ENCODE measurements at places on chromosomes 3 and 15. TPM values are rescaled to one million over a fixed set of nuclear protein-coding genes. Genes with fewer than 3 reads are reported as not detected.

The MORC1 gene
- not detected for total RNA-seq

The C3orf70 gene
- total RNA-seq = 0.42 TPM

The FANCD2OS gene
- total RNA-seq = not detected

The REC114 gene
- 2.3 TPM for total RNA-seq

The CPEB1 gene
- total RNA-seq = 1.9 TPM

The GP5 gene
- total RNA-seq = 0.83 TPM

The TMEM212 gene
- not detected for total RNA-seq

The ZMYND10 gene
- 0.56 TPM for total RNA-seq

The SOX14 gene
- not detected for total RNA-seq

The DAZL gene
- not detected for total RNA-seq

The CYP8B1 gene
- total RNA-seq = not detected

The BNC1 gene
- total RNA-seq = 4.7 TPM

The KIF23 gene
- 58.9 TPM for total RNA-seq

The CGNL1 gene
- total RNA-seq = 97.4 TPM

DNA sequence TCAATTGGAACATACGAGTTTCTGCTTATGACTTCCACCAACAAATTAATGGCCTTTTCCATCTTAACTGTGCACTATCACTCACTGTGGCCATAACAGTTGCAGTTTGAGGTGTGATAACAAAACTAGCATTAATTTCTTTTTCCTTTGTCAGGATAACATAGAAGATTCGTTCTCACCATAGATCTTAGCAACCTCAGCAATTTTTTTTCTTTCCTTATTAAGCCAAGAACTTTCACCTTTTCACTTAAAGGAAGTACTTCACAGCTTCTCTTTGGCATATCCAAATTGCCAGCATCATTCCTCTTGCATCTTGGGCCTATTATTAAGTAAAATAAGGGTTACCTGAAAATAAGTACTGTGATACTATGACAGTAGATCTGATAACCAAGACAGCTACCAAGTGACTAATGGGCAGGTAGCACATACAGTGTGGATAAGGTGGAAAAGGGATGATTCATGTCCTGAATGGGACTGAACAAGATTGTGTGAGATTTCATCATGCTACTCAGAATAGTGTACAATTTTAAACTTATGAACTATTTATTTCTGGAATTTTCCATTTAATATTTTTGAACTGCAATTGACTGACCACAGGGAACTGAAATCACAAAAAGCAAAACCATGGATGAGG is 46.6 kb downstream of the CEP70 start:
- DNase-seq = no peak

DNA sequence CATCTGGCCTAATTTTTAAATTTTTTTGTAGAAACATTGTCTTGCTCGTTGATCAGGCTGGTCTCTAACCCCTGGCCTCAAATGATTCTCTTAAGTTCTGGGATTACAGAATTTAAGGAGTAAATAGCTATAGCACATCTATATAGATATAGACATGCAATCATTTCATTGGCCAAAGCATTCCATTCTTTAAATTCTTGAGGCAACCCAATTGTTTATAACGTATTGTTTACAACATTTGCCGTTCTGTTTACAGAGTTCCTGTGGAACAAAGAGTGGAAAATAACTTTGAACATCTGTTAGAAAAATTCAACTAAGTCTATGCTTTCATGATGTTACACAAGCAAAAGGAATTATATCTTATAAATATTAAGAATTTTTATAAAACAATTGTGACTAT is 205.2 kb upstream of the ROBO2 start:
- no peak for DNase-seq

- no peak for DNase-seq
Measured at GRCh38 chr15:39946862-39947261, 12.9 kb downstream of the EIF2AK4 start.

DNA sequence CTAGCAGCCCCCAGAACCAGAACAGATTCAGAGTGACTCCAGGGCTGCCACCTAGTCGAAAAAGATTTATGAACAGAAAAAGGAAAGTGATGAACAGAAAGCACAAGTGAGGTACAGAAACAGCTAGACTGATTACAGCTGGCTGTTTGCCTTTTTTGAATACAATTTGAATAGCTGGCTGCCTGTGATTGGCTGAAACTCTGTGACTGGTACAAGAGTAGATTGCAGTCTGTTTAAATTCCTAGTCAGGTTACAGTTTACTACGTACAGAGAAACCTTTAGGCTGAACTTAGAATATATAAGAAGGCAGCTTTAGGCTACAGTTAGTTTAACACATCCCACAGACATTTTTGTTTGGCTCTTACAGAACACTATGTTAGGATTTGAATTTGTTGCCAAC is 10.0 kb downstream of the CCDC13 start:
- DNase-seq = peak; percentile 59

- DNase-seq = no peak
Measured at GRCh38 chr3:97579365-97579764, 185.2 kb upstream of the ARL6 start.

GRCh38 chr3:111799951-111800350 is 59.1 kb upstream of the PHLDB2 start:
- no peak for DNase-seq

DNA sequence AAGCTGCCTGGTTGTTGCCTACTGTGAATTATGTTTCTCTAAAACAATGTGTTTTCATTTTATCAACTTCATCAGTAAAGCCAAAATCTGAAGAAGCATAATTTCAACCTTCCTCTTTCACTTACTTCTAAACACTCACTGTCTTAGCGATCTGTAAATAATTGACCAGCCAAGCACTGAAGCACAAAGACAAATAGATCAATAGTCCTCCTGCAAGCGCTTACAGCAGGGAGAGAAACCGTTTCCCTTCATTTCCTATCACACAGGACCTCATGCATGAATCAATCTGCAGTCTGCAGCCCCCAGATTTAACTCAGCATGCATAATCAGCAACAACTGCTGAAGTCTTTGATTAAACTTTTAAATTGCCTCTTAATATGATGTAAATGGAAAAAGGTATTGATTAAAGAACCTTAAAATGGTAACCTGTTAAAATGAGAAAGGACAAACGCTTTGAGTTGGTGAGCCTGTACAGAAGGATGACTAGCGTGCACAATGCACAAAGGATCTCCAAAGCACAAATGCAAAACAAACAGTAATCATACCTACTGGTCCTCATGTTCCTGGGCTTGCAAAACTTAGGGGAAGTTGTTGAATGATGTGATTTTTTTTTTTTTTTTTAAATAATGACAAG is 370.2 kb upstream of the ZNF385D start:
- DNase-seq = no peak

GRCh38 chr3:169879845-169880575 is 10.3 kb upstream of the LRRC31 start:
- DNase-seq = no peak

DNA sequence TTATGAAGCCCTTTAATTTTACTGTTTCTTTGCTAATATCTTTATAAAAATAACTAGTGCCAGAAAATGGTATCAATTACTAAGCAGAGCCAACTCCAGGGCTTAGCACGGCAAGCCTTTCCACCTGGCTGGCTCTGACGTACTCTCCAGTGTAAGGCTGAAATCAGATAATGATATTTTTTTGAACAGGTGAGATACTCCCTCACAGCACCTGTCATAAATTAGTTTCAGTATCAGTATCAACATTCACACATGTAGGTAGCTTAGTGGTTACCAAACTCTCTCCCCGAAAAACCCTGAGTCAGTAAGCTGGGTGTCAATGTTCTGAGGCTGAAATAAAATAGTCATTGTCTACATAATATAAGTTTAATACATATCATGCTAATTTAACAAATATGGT is 710.1 kb downstream of the SQOR start:
- DNase-seq = no peak

DNA sequence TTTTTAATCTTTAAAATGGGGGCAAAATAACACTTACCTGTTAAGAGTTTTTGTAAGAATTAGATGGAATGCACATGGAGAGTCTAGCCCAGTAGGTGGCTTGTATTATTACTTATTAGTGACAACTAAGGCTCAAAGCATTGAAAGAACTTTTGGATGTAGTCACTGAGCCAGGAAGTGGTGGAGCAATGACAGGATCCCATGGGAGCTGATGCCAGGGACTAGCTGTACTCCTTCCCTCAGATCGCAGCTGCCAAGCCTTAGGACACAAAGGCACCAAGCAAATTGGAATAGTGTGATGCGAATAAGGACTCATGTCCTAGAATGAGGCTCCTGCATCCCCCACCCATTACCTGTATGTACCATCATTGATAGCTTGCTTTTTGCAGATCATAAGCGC is 370.4 kb upstream of the RGMA start:
- no peak for DNase-seq

- DNase-seq = no peak
Measured at GRCh38 chr3:97952872-97953271, 19.4 kb downstream of the RIOX2 start.

DNA sequence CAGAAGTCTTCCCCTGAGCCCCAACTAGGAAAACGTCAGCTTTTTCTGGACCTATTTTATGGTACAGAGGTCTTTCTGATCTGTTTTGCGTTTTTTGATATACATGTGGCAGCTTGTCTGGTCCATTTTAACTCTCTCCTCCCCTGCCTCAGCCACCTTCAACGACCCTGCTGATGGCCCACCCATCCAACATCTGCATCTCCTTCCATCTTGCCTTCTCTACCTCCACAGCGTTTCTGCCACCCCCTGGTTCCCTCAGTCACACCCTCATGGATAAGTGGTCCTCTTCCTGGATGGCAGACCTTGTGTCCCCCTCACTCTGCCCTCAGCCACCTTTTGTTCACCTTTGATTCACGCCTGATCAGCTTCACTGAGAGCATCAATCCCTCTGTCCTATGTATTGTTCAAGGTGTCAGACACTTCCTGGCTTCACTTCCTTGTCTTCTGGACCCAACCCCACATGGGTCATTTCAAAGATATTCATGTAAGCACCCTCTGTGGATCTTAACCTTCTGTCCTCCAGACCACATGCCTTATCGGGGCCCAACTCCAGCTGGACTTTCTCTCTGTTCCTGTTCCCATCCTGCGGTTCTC is 13.5 kb downstream of the AHSG start:
- DNase-seq = no peak

- no peak for DNase-seq
Measured at GRCh38 chr3:129491794-129492193, 36.6 kb upstream of the RHO start.

DNA sequence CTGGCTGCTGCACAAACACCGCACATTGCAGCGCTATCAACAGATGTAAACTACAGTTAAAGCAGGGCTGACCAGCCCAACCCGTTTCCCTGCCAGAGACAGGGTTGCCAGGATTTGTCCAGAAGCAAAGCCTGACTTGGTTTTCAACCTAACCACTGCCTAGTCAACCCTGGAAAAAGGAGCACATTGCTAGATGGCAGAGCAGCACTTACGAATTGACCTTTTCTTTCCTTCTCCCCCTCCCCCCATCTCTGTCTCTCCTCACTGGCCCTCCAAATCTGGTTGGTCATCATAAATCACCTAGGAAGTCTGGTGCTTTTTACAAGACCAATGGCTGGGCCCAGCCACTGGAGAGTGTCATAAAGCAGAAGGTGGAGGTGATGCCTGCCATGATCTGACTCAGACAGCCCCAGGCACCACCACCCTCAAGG is 51.3 kb downstream of the ABCC5 start:
- DNase-seq = no peak

GRCh38 chr15:95252404-95252803 is 1021.0 kb downstream of the MCTP2 start:
- DNase-seq = no peak

GRCh38 chr15:77527164-77527778 is 105.4 kb downstream of the LINGO1 start:
- DNase-seq = peak; percentile 75

GRCh38 chr3:159892171-159892795 is 96.4 kb upstream of the IL12A start:
- DNase-seq = no peak

DNA sequence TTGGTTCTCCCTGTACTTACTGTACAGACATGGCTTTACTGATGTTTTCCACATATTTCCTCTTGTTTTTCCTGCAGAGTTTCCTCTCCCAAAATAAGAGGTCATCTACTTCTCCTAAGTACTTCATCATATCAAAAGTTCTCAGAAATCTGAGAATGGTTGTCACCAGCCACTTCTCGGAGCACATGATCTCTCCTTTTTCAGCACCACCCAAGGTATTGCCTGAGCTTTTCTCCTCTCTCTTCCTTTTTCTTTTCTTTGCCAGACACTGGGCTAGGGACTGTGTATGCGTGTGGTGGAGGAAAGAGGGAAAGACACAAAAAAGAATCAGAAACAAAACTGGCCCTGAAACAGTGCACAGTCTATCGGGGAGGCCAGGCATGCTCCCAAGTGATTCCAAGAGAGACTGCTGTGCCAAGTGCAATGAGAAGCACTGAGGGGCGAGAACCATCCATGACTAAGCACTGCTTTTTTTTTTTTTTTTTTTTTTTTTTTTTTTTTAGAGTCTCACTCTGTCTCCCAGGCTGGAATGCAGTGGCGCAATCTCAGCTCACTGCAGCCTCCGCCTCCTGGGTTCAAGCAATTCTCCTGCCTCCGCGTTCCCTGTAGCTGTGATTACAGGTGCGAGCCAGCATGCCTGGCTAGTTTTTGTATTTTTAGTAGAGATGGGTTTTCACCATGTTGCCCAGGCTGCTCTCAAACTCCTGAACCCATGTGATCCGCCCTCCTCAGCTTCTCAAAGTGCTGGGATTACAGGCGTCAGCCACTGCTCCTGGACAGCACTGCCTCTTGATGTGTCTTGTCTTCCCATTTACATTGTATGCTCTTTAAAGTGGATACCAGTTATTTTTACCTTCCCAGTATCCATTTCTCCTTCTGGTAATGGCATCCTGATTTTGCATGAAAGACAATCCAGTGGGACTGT is 194.0 kb upstream of the FEZF2 start:
- peak; percentile 90 for DNase-seq

GRCh38 chr3:183500319-183500718 is 55.2 kb downstream of the KLHL6 start:
- DNase-seq = no peak

GRCh38 chr15:64004587-64004986 is 41.7 kb downstream of the DAPK2 start:
- DNase-seq = no peak

GRCh38 chr3:81816473-81817250 is 55.2 kb upstream of the GBE1 start:
- DNase-seq = no peak

- DNase-seq = no peak
Measured at GRCh38 chr3:160982491-160982890, 122.7 kb downstream of the B3GALNT1 start.

GRCh38 chr3:194485881-194486539 is 792 bp downstream of the ATP13A3 start:
- DNase-seq = peak; percentile 24

Data from cardiac muscle cell (in vitro differentiated cells and primary cell).